ENCODE measurements at places on chromosomes 13 and 19.

- no peak for DNase-seq
Observed at GRCh38 chr13:50846861-50847475, 3.5 kb upstream of the DLEU7 start.

GRCh38 chr19:18007917-18008673 lies at the start of gene ARRDC2:
ARRDC2 (plus strand) TSS chr19:18008170; CDS start chr19:18008311, 141 bp downstream.
- DNase-seq = peak; percentile 88

- DNase-seq = no peak
Observed at GRCh38 chr19:48881741-48882657, 9.8 kb downstream of the PPP1R15A start.

DNA sequence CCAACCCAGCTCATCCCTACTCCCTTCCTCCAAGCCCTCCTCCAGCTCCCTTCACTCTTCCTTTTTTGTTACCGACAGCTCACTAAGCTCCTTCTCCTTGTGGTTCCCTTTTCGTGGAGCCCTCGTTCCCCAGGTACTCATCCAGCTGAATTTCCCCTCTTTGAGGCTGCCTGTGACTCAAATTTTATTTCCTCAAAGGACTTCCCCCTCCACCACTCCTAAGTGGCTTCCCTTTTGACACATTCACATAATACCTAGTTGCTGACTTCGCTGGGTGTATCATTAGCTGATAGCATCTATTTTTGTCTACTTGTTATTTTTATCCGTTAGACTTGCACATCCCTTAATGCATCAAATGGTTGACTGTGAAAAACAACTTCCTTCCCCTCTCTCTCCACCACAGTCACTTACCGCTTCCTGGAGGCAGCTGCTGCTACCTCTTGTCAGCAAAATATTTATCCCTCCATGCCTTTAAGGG lies 14.5 kb downstream of the FFAR2 start:
- no peak for DNase-seq

DNA sequence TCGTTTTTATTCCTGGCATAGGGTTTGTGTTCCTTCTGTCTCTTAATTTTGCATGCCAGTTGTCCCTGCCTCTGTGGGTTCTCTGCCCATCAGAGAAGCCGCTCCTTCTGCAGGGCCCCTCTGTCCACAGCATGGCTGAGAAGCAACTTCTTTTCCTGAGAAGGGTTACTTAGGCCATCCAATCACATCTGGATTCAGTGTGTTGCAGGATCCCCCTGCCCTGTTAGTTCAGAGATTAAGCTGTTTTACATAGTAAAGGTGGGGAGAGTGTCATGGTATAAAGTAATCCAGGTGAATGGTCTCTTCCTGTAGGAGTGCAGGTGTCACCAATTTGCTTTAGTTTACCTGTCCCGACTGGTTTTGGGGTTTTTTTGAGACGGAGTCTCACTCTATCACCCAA lies 22.9 kb upstream of the GARRE1 start:
- no peak for DNase-seq

- DNase-seq = no peak
Observed at GRCh38 chr19:34067861-34068271, 104.4 kb upstream of the LSM14A start.

DNA sequence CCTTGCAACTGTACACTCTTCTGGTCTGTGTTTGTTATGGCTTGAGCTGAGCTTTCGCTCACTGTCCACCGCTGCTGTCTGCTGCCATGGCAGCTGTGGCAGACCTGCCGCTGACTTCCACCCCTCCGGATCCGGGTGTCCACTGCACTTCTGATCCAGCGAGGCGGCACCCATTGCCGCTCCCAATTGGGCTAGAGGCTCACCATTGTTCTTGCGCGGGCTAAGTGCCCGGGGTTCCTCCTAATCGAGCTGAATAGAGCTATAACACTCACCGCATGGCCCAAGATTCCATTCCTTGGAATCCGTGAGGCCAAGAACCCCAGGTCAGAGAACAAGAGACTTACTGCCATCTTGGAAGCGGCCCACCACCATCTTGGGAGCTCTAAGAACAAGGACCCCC lies 2.2 kb upstream of the PSMC4 start:
- no peak for DNase-seq

DNA sequence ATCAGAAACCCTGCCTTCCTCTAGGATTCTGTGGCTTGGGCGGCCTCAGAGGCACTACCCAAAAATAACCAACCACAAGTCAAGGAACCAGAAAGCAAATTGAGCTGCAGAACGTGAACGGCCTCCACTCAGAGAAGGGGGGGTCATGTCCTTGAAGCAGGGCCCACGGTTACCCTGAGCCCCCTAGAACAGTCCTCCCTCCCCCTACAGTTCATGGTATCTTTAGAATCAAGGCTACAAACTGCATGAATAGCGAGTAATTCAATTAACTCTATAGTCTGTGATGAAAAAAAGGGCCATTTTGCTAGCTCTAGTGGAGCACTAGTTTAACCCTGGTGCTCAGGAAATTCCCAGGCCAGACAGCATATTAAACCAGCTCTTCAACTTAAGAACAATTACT lies 79.0 kb upstream of the ZNF507 start:
- DNase-seq = no peak

DNA sequence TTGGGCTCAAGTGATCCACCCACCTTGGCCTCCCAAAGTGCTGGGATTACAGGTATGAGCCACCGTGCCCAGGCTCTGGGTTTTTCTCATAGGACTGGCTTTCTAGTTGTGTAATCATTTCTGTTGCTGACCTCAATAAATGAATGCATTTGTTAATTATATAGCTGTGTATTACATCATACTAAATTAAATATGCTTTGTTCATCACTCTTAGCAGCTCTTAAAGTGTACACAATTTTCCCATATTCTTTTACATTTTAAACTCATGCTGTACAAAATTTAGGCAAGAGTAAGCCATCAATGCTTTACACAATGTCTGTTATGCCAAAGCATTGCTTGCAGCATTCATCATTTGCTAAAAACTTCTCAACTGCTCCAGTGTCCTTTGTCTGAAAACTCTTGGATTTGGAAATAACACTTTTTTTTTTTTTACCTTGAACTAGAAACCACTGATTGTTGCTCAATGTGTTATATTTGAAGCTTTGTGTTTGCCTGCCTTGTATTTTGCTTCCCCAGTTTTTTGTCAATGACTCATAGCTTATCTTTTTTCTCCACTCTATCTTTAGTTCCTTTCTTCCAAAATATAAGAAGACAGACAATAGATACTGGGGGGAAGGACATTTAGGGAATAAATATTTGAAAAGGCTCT lies 31.4 kb downstream of the CCDC122 start:
- DNase-seq = no peak

GRCh38 chr19:15390814-15391213 lies 11.2 kb upstream of the AKAP8 start:
- no peak for DNase-seq

GRCh38 chr13:67048084-67048820 lies 181.9 kb downstream of the PCDH9 start:
- DNase-seq = no peak

- DNase-seq = no peak
Observed at GRCh38 chr13:51999510-51999911, 11.7 kb downstream of the ATP7B start.

DNA sequence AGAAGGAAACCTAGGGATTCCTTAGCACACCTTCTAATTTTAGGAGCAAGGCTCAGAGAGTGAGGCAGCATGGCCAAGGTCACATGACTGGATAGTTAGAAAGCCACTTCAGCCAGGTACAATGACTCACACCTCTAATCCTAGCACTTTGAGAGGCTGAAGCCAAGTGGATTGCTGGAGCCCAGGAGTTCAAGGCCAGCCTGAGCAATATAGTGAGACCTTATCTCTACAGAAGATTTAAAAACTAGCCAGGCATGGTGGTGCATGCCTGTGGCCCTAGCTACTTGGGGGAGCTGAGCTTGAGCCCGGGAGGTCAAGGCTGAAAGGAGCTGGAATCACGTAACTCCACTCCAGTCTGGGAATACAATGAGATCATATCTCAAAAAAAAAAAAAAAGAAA lies 69.2 kb downstream of the TEX26 start:
- DNase-seq = no peak

- no peak for DNase-seq
Observed at GRCh38 chr19:35164418-35164817, 9.9 kb downstream of the FXYD5 start.

GRCh38 chr19:48081106-48081505 lies 29.5 kb downstream of the PLA2G4C start:
- no peak for DNase-seq

GRCh38 chr13:100221166-100221565 lies 132.3 kb downstream of the PCCA start:
- DNase-seq = no peak

GRCh38 chr13:78630511-78630910 lies 27.2 kb upstream of the POU4F1 start:
- no peak for DNase-seq

GRCh38 chr13:39556866-39557265 lies 46.1 kb downstream of the LHFPL6 start:
- DNase-seq = no peak

- DNase-seq = no peak
Observed at GRCh38 chr13:32894589-32895001, 121.6 kb upstream of the KL start.

DNA sequence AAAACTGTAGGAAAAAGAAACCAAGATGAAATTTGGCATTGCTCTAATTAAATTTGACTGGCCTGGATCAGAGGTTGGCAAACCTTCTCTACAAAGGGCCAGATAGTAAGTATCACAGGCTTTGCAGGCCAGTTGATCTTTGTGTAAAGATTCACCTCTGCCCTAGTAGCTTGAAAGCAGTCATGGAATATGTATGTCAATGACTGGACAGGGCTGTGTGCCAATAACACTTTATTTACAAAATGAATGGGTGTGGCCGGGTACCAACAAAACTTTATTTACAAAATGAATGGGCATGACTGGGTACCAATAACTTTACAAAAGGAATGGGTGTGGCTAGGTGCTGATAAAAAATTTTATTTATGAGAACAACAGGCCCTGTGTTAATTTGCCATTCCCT lies 20.0 kb downstream of the SIN3B start:
- no peak for DNase-seq

DNA sequence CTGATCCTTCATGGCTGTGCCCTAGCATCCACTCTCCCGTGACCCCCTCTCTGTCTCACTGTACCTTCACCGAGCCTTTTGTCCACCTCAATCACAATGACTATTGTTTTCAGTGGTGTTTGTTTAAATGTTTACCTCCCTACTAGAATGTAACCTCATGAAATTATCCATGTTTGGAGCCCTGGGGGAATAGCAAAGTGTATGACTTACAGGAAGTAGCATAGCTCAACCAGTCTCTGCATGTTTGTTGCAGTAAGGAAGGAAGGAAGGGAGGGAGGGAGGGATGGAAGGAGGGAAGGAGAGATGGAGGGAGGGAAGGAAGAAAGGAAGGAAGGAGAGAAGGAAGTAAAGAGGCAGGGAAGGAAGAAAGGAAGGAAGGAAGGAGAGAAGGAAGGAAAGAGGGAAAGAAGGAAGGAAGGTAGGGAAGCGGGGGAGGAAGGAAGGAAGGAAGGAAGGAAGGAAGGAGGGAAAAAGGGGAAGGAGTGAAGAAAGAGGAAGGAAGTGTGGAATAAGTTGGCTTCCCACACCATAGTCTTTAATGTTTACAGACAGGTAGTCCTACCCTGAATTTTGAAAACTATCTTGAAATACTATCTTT lies 421.4 kb downstream of the COG6 start:
- no peak for DNase-seq

DNA sequence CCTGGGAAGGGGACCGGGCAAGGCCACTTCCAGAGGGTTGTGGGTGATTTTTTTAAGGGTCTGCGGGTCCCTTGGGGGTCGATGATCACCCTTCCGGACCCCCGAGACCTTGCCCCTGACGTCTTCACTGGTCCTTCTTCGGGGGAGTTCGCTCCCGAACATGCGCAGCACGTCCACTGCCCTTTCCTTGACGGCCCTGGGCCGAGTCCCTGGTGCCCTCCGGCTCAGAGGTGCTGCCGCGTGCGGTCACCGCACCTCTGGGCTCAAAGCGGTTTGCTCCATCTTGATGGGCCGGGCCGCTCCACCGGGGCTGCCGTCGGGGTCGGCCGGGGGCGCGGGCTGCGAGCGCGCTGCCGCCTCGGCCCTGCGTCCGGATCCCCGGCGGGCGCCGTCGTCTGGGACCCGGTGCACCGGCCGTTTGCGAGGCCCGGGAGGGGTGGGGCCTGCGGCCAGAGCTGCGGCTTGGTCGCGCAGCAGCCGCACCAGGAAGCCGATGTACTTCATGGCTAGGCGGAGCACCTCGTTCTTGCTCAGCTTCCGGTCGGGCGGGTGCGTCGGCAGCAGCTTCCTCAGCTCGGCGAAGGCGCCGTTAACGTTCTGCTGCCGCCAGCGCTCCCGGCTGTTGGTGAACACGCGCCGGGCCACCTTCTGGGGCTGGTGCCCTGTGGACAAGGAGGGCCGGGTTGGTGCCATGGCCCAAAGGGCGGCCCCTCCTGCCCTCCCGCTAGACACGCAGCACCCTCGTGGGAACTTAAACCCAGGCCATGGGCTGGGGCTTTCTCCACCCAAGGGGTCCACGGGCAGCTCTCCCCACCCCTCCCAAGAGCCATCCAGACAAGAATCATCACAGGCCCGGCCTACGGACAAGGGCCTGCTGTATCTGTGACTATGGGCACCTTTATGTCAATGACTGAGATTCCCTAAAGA lies 3.3 kb downstream of the LYL1 start:
- peak; percentile 79 for DNase-seq

DNA sequence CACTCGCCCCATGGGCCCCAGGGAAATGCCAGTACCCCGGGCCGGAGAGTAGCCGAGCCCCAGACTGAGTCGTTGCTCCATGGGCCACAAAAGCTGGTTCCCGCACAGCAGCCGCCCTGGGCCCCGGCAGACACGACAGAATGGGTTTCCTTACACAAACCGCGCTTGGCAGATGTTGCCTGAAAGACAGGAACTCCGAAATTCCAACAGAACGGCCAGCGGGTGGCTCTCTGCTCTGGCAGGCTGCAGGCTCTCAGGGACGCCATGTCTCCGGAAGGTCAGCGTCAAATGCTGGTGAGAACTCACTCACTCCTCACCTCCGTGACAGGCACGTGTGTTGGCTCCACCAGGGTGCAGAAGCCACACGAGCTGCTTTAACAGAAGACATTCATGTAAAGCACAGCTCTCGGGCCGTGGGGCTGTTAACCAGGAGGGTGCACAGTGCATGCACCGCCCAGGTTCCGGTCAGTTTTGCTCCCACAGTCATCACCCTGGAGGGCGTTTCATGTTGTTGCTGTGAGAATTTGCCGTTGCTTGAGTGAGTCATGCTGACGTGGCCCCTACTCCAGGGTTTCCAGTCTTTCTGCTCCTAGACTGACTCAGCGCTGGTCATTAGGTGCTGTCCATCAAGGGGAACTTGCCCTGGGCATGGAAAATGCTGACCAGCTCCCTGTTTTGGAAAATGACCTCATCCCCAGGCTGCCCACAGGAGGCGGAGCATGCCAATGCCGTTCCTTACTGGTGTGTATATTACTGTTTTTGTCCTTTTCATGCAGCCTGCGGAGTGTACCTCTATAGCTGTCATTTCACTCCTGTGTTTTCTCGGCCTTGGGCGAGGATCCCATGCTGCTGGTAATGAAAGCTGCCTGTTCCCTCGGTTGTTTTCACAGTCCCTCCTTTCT lies 44.8 kb downstream of the ANKRD10 start:
- DNase-seq = peak; percentile 25

DNA sequence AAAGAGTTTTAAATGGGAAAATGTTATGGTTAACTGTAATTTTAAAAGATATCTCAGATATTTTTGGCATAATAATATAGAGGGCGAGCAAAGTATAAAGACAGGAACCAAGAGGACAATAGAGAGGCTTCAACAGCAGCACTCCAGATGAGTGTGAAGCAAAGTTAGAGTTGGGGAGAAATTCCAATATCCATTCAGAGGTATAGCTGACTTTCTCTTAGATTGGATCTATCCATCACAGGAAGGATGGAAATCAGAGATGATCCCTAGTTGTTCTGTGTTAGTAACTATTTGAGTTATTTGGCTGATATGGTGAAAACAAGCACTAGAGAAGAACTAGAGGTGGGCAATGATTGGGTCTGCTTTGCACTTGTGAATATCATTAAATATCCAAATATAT lies 786.0 kb upstream of the KLHL1 start:
- no peak for DNase-seq

All from activated naive CD8-positive, alpha-beta T cell treated with anti-CD3 and anti-CD28 coated beads for 36 hours (primary cell).